Psoas muscle (tissue), 8 donors: ENCODE measurements at places on chromosomes 11 and 22.
A peak's percentile ranks its signal among the peaks of the same experiment; 100 is the strongest.

DNA sequence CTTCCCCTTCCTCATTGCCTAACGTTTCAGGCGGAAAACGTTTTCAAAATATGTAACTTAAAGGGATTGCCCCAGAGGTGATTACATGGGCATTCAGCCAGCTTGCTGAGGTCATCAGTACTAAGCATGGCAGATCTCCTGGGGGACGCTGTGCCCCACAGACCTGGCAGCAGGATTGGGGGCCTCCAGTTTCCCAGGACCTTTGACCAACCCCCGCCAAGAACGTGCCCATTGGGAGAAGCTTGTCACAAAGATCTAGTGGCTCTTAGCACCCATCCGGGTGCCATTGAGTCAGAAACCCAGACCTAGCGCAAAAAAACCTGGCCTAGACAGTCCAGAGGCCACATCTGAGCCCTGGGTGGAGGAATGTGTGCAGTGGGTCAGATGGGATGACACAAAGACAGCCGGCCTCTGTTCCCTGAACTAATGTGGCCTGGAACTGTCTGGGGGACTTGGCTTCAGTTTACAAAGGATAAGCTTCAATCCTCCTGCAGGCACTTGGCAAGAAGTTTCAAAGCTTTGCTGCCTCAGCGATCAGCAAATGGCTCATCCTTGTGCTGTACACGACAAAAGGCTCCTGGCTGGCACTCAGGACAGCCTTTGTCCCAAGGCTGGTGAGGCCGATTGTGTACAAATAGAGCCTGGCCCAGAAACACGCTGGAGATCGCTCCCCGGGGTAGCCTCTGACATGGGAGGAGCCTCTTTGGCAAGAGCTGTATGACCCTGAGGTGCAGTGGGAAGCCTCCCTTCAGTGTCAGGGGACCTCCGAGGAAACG lies 9.5 kb downstream of the C1QTNF6 start:
- peak; percentile 49 for DNase-seq

- DNase-seq, result no peak
Observed at GRCh38 chr11:5276697-5277096, 7.0 kb upstream of the HBE1 start.

DNA sequence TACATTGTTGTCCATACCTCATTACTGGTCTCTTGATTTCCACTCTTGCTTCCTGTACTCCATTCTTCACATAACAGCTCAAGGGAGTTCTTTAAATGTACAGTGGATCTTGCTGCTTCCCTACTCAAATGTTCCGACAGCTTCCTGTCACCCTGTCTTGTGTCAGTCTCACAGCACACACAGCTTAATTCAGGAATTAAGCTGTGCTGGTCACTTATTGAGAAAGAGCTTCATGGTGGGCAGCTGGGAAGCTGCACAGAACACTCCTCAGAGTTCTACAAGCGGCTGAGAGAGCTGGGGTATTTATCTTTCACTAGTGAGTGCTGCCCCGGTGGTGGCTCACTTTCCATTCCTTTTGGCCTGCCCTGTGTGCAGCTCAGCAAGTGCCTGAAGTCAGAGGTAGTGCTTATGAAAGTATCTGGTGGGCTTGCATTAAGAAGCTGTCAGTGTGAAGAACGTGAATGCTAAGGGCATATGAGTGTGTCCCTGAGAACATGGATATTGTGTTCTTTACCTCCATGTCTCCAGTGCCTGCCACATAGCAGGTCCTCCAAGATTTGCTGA lies 48.7 kb downstream of the KCNQ1OT1 start:
- DNase-seq, result no peak

GRCh38 chr11:83791557-83791956 lies 505.4 kb upstream of the CCDC90B start:
- no peak for DNase-seq

- DNase-seq, result no peak
Observed at GRCh38 chr11:77117492-77117891, 10.6 kb upstream of the MYO7A start.

- DNase-seq, result peak; percentile 19
Observed at GRCh38 chr22:30612789-30613188, 5.8 kb downstream of the TCN2 start.

- no peak for DNase-seq
Observed at GRCh38 chr11:107704451-107704850, 7.4 kb downstream of the SLN start.

DNA sequence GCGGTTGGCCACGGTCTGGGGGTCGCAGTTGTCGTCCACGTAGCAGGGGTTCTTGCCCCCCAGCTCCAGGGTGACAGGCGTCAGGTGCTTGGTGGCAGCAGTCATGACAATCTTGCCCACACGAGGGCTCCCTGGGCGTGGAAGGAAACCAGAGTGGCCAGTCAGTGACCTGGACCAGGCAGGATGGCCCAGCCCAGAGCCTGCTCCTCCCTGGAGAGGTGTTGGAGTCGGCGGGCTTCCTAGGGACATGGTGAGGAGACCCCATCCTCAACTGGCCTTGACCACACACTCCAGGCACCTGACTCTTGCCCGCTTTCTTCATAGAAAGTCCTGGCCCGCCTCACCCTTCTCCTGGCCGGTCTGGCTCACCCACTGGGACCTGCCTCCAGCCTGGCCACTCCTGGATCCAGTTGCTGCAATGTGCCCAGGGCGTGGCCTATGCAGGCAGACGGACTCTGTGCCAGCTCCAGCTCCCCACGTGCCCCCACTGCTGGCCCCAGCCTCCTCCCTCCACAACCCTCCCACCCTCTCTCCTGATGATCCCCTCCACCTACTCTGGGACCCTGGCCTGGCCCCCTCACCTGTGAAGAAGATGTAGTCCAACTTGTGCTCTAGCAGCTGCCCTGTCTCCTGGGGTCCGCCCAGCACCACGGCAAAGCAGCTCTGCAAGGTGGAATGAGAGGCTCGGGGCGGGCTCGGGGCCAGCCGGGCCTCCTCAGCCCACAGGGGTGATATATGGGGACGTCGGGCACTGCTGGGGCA lies 8.7 kb downstream of the ALDH3B2 start:
- no peak for DNase-seq

- DNase-seq, result no peak
Observed at GRCh38 chr11:123580137-123580536, 74.3 kb downstream of the SCN3B start.

DNA sequence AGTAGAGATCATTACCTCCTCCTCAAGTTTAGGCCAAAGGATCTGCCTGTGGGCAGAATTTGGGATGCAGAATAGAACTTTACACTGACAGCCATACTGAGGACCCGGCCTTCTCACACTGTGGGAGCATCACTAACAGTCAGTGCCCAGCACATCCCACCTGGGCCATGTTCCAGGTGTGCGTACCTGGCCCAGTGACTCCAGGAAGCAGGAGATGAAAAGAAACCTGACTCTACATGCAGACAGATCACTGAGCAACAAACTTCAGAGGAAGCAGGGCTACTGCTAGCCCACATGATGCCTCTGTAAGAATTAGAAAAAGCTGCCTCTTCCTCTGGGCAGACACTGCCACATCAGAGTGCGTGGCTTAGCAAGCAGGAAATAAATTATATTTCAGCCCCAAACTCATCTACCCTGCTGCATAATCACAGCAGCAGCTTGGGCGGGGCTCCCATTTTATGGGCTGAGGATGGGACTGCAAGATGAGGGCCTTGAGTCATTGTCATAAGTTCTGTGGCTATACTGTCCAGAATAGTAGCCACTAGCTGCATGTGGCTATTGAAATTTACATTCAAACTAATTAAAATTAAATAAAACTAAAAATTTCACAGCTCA lies 6.0 kb upstream of the LMO2 start:
- no peak for DNase-seq

- no peak for DNase-seq
Observed at GRCh38 chr11:2780850-2781407, 81.1 kb upstream of the KCNQ1OT1 start.

DNA sequence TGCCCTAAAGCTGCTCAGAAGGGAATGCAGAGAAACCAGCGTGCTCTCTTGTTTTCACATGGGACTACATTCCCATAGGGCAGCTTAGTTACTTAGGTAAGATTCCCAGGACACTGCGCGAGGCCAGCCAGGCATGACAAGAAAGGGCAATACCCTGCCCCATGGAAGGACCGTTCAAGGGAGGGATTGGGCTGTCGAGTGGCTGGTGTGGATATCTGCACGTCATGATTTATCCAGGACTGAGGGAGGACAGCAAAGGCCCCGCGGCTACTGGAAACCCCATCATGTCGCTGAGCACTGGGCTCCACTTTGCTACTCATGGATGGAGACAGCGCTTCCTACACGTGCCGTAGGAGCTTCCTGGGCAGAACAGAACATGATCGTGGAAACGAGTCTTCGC lies 169.4 kb downstream of the OPCML start:
- DNase-seq, result no peak

- peak; percentile 80 for DNase-seq
Observed at GRCh38 chr22:20536590-20537324, 29.3 kb downstream of the MED15 start.

GRCh38 chr11:114153224-114153623 lies 93.7 kb downstream of the ZBTB16 start:
- no peak for DNase-seq

- DNase-seq, result no peak
Observed at GRCh38 chr11:62875698-62876478, 4.8 kb upstream of the SLC3A2 start.

DNA sequence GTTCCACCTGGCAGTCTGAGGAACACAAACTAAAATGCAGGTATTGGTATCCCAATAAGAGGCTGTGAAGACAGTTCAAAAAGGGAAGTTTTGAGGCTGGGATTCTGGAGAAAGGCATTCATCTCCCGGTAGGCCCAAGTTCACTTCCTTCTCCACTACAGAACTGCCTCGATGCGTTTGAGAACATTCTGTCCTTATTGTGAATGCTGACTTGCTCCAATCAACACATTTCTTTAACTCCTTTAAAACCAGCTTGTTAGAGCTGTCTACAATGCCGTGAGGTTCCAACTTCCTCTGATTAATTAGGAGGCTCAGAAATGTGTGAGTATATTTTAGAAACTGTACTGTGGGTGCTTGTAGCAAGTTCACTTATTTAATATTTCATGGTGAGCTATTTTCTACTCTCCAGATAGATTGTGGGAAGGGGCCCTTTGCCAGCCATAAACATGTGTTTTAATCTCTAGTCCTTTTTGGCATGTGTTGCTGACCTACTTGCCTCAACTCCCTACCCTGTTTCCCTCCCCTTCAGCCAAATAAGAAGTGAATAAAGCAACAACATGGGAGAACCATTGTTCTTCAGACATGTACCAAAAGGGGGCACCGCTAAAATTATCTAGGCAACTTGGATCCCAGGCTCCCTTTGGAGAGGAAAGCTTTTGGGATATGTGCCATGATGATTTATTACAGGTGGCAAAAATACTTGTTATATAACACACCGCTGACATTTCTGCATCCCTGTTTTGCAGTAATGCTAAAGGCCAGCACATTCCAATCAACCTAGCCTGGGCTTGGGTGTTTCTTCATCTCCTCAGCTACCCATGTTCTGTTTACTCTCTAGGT lies 245.6 kb downstream of the BLID start:
- DNase-seq, result no peak

DNA sequence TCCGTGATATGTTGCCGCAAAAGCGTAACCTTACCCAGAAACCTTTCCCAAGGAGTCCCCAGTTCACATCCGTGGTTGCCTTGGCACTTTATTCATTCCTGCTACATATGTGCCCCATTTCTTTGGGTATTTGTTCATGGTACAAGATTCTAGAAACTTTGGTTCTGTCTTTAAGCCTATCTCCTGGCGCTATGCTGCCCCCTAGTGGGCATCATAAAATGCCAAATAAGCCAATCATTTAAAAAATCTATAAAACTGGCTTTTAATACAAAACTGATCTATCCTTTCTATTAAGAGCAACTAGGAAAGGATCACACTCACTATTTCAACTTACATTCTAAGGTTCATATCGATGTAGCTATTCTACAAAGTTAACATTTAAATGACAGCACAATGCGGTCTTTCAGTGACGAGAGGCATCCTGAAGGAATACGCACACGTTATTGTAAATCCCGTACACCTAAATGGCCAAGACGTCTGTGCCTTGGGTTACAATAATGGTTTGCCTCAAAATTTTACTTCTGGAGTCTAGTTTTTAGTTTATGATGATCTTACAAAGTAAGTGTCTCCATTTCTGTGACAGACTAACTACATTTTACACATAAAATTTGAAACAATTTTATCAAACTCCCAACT lies 16.2 kb downstream of the PIWIL3 start:
- DNase-seq, result no peak

GRCh38 chr11:95138448-95138847 lies 48.8 kb downstream of the ENDOD1 start:
- DNase-seq, result no peak

DNA sequence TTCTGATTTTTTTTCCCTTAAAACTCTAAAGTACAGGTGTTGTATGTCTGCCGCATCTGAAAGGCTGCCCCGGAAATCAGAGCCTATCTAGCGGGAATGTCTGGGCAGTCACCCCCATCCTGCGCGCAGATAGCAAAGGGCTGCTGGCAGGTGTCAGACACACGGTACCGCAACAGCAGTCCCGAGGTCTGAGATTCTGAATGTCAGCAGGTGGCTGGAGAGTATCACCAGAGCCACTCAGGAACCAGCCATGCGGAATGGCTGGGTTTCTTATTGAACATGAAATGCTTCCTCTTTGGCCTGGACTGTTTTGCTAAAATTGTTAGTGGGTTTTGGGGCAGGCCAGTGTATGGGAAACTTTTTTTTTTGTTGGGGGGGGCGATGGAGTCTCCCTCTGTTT lies 53.3 kb downstream of the CERK start:
- DNase-seq, result no peak

- DNase-seq, result no peak
Observed at GRCh38 chr22:37750596-37751162, 53.8 kb downstream of the TRIOBP start.

DNA sequence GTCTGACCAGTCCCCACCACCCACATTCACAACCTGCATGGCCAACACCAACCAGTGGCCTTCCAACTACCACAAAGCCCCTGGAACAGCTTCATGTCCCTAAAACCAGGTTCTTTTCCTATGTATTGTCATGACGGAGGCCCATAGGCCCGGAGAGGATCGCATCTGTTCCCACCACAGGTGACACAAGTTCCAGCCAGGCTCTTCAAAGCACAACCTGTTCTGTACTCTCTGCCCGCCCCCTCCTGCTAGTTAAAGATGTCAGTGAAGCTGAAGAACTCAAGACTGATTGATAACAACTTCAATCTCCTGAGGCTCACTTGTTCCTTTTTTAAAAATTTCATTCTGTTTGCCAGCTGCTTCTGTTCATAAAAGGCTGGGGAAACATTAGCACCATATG lies 121.1 kb upstream of the GUCY1A2 start:
- DNase-seq, result no peak

GRCh38 chr22:38291201-38291777 lies 18.5 kb upstream of the TMEM184B start:
- no peak for DNase-seq

GRCh38 chr11:73647459-73648100 lies 1.2 kb downstream of the PLEKHB1 start:
- peak; percentile 94 for DNase-seq

GRCh38 chr11:110919241-110919922 lies 207.1 kb upstream of the ARHGAP20 start:
- no peak for DNase-seq

- DNase-seq, result no peak
Observed at GRCh38 chr11:92057849-92058442, 166.7 kb upstream of the FAT3 start.
